ENCODE measurements at places on chromosomes 5 and 9.

GRCh38 chr5:159764283-159765134, 151.8 kb upstream of the ADRA1B start:
- DNase-seq, result peak; percentile 72

- DNase-seq, result no peak
Measured at GRCh38 chr9:87137718-87138117, 190.4 kb upstream of the GAS1 start.

DNA sequence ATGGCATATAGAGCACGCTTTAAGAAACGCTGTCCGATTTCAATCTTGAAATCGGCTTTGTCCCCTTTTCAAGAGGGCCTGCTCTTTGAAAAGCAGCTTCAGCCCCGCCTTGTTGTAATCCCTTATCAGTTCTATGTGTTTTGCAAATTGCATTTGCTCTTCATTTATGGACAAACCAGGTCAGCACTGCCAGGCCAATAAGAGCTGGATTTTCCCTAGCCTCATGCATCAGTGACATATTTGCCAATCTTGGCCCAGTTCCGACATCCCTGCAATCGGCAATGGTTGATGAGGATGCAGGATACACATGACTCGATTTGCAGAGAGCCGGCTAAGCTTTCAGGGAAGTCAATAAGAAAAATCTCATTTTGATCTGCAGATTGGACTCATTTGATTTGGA, 529.1 kb upstream of the CLINT1 start:
- DNase-seq, result no peak

GRCh38 chr9:70988551-70988950, 132.9 kb downstream of the TRPM3 start:
- no peak for DNase-seq

DNA sequence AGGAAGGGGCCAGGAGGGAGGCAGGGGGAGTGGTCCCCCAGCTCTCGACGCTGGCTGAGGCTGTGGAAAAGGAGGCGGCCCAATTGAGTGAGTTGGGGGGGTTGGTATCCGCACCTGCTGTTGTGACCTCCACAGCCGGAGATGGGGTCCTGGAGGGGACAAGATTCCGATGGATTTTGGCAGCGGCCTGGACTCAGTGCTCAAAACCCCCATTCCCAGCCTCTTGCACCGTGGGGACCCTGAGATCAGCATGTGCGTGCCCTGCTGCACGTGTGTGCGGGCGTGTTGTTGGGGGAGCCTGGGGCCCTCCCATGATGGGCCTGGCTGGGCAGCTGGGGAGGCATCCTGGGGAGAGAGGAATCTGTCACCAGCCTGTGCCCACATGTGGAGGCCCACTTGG, 15.0 kb downstream of the CNTFR start:
- no peak for DNase-seq
